HCT116 (cell line): ENCODE measurements at places on chromosomes 2 and 18.
A peak's percentile ranks its signal among the peaks of the same experiment; 100 is the strongest.

DNA sequence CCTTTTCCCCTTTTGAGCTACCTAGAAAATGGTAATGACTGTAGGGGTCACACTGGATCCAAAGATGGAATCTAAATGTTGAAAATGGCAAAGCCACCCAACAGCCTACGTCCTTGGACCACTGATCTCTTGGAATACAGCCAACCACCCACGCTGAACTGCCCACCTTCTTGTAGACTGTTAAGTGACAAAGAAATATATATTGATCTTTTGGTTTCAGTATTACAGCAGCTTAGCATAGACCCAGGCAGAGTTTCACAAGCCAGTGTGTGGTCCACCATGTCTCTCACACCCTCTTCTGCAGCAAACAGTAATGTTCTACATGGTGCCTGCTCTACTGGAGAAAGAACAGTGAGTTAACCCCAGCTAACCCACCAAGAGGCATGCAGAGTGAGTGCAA is 20.2 kb downstream of the CACNB4 start:
- DNase-seq: no peak

DNA sequence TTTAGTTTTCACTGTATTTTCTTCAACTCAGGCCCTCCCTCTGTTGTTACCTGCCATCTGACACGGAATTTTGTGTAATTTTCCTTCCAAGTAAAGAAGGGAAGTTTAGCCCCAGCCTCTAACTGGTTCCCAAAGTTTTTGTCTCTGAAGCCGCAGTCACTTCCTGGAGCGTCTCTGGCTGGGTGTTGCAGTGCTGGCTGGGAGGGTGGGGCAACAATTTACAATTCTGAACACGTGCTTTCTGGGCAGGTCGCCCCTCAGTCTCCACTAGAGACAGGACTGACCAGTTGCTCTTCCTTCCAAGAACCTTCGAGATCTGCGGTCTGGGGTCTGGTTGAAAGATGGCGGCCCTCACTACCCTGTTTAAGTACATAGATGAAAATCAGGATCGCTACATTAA is 3.5 kb downstream of the CNDP2 start:
- DNase-seq: no peak

- DNase-seq: no peak
These were observed 270.4 kb downstream of the ARHGAP15 start for GRCh38 chr2:143399631-143400069.

DNA sequence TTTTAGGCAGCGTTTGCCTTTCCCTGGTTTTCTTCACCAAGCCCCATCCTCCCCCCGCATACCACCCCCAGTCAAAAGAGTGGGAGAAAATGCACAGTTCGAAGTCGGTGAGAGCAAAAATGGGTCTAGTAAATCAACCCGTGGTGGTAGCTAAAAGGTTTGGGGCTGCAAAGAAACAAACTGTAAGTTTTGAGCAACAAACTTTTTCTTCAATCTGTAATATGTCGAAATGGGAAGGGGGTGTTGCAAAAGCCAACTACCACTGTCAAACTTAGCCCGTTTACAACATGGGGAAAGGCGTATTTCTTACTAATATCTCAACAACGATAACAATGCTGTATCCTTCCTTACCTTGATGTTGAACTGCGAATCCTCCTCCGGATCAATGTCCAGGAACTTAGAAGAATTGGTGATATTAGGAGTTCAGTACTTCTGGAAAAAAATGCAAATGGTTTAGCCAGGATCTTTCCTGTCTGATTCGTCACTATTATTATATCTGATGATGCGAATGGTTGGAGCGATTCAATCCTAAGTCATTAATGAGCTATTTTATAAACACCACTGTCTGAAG is 2.4 kb upstream of the SATB2 start:
- DNase-seq: peak; percentile 22

DNA sequence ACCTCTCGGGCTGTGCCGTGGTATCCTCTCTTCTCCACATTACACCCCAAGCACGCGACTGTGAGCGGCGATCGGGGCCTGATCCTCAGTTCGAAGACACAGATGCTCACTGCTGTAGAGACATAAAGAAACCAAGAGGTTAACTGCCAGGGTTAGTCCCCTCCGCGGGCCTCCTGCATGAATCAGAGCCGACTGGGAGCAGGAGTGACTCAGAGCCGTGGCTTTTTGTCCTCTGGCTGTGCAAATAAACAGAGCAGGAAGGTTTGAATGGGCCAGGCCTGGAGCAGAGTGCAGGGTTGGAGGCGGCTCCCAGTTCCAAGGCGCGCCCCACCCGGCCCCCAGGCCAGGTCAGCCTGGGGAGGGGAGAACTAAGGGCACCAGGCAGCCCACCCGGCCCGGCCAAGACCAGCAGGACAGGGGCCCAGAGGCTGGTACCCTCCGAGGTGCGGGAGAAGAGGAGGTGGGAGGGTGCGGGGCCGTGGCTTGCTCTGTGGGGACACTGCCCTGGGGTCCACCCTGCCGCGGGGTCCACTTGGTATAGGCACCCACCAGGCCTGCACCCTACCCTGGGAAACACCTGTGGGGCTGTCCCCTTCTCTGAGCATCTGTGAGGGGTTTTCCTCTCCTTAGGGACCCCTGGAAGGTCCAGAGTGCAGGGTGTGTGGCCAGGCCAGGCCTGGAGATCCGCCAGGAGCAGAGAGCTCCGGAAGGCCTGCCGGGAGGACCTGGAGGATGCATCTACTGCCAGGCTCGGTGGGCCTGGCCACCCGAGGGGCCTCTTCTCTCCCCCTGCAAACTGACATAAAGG is 16.5 kb downstream of the TWIST2 start:
- DNase-seq: peak; percentile 78

DNA sequence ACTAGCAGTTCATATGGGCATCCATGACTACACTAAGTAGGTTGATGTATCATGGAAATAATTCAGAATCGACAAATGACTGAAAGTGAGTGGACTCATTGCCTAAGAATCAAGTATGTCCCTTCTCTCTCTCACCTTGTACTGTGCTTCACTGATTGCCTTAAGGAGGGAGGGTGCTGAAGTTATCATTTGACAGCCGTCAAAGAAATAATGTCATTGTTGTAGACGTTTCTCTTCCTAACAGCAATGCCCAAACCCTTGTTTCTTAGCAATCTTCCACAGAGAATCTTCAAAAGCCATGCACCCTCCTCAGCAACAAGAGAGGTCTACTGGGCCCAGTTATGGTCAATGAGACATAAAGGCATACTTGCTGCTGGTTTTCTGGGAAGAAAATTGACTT is 785.0 kb downstream of the SUCLG1 start:
- no peak for DNase-seq

GRCh38 chr2:6806604-6807003 is 59.1 kb downstream of the CMPK2 start:
- DNase-seq: no peak

DNA sequence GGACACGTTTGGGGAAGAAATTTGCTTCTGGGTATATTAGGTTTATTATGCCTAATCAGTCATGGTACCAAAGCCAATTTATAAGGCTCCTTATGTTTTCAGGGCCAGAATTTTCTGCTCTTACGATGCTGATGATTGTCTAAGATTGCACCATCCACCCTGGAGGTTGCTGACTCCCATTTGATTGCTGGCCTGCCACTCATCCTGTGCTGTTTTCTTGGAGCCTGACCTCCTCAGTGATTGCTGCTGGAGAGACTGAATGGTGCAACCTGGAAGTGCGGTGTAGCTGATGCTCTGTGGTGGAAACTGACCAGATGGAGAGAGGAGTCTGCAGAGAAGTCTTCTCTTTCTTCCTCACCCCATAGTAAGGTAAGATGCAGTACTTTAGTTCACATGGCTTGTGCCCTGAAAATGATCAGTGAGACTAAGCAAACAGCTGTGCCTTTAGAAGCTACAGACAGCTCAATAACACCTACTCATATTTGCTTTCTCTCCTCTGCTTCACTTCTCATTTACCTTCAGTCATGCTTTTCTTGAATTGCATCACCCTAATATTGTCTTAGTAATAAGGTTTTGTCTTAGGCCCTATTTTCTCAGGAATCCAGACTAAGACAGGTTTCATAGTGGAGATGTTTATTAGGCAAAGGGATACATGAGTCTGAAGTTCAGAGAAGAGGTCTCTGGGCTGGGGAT is 17.4 kb downstream of the ZNF24 start:
- DNase-seq: no peak

GRCh38 chr2:101820519-101820918 is 123.0 kb downstream of the MAP4K4 start:
- DNase-seq: no peak

GRCh38 chr2:40165509-40165844 is 286.4 kb downstream of the SLC8A1 start:
- DNase-seq: no peak

- DNase-seq: no peak
These were observed 18.0 kb downstream of the CYP27A1 start for GRCh38 chr2:218799990-218800389.

- no peak for DNase-seq
These were observed 7.7 kb upstream of the TXNDC2 start for GRCh38 chr18:9878095-9878494.

DNA sequence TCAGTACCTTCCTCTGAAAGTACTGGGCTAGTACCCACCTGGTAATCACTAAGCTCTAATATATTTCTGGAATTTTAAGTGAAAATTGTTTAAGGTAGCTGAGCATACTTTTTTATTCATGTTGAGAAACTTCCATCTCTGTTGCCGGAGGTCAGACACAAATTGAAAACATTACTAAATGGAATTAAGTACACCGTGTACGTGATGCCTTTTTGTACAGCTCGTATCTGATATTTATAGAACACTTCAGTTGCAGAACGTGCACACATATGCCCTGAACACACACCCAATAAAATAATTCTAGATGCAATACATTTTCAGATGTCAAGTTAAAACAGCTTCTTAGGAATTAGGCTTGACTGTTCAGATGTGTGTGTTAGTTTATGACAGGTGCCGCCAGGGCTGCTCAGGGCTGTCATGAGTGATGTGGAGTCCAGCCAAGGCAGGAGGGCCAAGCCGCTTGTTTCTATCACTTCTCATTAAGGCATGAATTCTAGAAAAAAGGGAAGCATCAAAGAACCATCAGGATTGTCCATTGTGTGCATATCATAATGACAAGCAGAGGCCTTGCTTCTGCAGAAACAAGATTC is 80.9 kb upstream of the FOSL2 start:
- DNase-seq: no peak

GRCh38 chr18:23812546-23813440 is 123.5 kb downstream of the LAMA3 start:
- DNase-seq: peak; percentile 15

GRCh38 chr2:170026361-170026760 is 151.6 kb upstream of the MYO3B start:
- no peak for DNase-seq

DNA sequence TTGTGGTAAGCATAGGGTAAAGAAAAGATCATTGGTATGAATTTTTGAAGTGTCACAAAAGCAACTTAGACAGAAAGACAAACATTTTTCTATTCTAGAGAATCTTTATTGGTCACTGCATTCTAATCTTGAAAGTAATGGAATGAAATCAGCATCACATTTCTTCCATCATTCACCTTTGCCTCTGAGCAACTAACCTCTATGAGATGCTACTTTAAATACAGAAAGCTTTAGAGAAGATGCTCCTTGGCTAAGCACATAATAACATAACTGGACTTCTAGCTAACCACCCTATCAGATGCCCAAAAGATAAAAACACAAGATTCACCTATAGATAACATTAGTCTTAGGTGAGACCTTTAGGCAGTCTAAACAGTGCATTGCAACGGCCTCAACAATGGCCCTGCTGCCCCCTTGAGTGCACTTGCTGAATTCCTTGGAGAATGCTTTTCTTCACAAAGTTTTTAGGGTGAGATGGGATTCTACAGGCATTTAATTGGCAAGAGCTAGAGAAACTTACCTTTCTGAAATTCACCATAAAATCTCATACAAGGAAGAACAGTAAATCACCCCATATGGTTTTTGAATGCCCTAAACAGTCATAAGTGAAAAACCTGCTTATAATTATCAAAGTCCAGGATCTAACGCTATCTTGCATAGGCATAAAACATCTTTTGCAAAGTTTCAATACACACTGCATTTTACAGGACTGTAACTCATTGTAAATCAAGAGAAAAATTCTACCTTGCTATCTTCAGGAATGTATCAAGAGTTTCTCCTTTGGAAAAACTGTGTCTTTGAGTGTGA is 791.3 kb upstream of the CHAC2 start:
- DNase-seq: peak; percentile 36
